ENCODE measurements at places on chromosomes 3 and 15. TPM values are rescaled to one million over a fixed set of nuclear protein-coding genes. Genes with fewer than 3 reads are reported as not detected.

- no peak overlapping the region for H3K4me3 ChIP-seq
- H3K27ac ChIP-seq: no peak overlapping the region
- no peaks in the 10 kb centered on the region for H3K27me3 ChIP-seq
- no peak for DNase-seq
Observed at GRCh38 chr15:77974098-77974414, 103.5 kb downstream of the TBC1D2B start.

NRG4 gene
- not detected for total RNA-seq

GRCh38 chr15:55170361-55170760, 26.4 kb downstream of the RSL24D1 start:
- H3K4me3 ChIP-seq: no peak overlapping the region
- no peaks in the 10 kb centered on the region for H3K27me3 ChIP-seq
- no peak overlapping the region for H3K27ac ChIP-seq
- no peaks in the 10 kb centered on the region for H3K36me3 ChIP-seq

GRCh38 chr15:78341057-78341987, 1.2 kb downstream of the CRABP1 start:
- H3K27ac ChIP-seq: no peak overlapping the region
- no peaks in the 10 kb centered on the region for H3K36me3 ChIP-seq
- no peaks in the 10 kb centered on the region for H3K4me1 ChIP-seq
- no peak overlapping the region for H3K4me3 ChIP-seq

DNA sequence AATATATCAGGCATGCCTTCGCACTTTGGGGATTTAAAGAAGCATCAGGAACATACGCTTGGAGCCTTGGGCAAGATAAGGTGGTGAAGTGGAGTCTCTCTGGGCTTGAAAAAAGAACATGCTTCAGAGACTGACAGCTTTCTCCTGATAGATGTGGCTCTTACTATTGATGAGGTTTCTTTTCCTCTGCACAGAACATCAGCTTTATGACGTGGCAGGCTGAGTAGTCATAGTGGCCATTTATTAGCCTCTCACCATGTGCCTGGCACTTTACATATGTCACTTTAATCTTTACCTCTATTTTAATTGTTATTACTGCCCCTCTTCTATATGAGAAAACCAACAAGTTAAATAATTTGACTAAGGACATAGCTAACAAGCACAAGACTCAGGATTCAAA, 19.0 kb upstream of the LRRC58 start:
- peaks cover 23% of the 10 kb centered on the region for H3K27me3 ChIP-seq
- no peak overlapping the region for H3K4me3 ChIP-seq
- H3K36me3 ChIP-seq: no peaks in the 10 kb centered on the region
- H3K4me1 ChIP-seq: peaks cover 3% of the 10 kb centered on the region
- H3K27ac ChIP-seq: no peak overlapping the region

- H3K36me3 ChIP-seq: peaks cover 69% of the 10 kb centered on the region
- DNase-seq: peak; percentile 37
- H3K4me1 ChIP-seq: peaks cover 78% of the 10 kb centered on the region
- peak overlapping the region; percentile 95 for H3K4me3 ChIP-seq
- H3K27me3 ChIP-seq: no peaks in the 10 kb centered on the region
Observed at GRCh38 chr3:108127301-108127988, 36.6 kb upstream of the CD47 start.

- DNase-seq: no peak
- no peaks in the 10 kb centered on the region for H3K27me3 ChIP-seq
- H3K4me3 ChIP-seq: no peak overlapping the region
Observed at GRCh38 chr3:121710347-121710746, 39.2 kb downstream of the GOLGB1 start.

GRCh38 chr3:129620828-129621559, 14.5 kb upstream of the PLXND1 start:
- H3K36me3 ChIP-seq: no peaks in the 10 kb centered on the region
- peaks cover 5% of the 10 kb centered on the region for H3K27me3 ChIP-seq
- DNase-seq: no peak
- no peak overlapping the region for H3K4me3 ChIP-seq
- no peak overlapping the region for H3K27ac ChIP-seq
- H3K4me1 ChIP-seq: no peaks in the 10 kb centered on the region

DNA sequence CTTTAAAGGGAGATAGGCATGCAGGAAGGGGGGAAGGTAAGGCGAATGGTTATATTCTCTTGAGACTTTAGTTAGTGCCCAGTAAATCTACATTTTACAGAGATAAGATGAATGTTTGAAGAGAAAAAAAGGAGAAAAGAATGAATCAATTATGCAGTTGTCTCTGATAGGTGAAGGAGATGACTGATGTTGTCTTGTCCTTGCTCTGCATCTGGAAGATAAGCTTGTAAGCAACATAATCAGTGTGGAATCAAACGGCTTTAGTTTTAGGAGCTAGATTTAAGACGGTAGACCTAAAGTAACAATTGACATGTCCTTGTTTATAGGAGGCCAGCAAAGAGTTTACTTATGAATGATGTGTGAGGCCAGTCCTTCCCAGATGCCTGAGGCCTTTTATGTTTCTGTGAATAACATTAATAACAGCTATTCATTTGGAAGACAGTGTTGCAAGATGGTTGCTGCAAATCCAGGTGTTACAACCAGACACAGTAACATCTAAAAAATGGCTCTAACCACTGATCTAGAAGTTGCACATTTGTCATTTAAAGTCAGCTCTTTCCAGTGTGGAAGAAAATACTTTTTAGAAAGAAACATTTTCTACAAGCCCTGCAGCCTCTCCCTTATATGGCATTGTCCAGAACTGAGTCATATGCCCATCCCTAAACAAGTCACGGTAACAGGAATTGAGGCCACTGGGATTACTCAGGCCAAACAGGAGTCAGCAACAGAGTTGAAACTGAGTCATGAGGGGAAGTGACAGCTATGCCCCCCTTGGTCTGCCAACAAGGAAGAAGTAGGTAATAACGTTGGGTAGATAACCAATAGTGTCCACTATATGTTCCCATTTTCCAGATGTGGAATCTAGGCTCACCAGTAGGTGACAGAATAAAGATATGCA, 77.5 kb upstream of the FBN1 start:
- no peaks in the 10 kb centered on the region for H3K27me3 ChIP-seq
- H3K27ac ChIP-seq: no peak overlapping the region
- H3K4me1 ChIP-seq: peaks cover 4% of the 10 kb centered on the region
- peaks cover 23% of the 10 kb centered on the region for H3K36me3 ChIP-seq
- H3K4me3 ChIP-seq: no peak overlapping the region
- DNase-seq: no peak

DNA sequence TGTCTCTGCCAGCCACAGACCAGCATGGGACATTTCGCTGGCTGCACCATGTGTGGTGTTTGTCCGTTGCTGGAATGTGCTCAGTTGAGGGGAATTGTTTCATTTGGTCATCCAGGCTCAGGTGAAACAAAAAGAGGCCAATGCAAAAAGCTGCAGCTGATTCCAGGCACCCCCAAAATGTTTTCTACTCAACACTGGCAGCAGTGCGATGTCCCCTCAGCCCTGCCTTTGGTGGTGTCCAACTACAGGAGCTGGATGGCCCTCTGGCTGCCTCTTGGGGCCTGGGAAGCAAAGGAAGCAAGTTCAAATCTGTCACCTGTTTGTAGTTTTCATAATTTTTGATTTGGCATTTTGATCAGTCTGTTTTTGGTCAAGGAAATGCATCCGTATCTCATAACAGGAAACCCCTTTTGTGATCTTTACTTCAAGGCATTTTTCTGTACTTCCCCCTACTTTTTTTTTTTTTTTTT, 141.8 kb downstream of the EEFSEC start:
- DNase-seq: no peak
- peaks cover 44% of the 10 kb centered on the region for H3K4me1 ChIP-seq
- H3K4me3 ChIP-seq: no peak overlapping the region
- H3K27ac ChIP-seq: peak overlapping the region; percentile 83
- no peaks in the 10 kb centered on the region for H3K27me3 ChIP-seq
- peaks cover 36% of the 10 kb centered on the region for H3K36me3 ChIP-seq

GRCh38 chr3:94524102-94524919, 461.4 kb downstream of the NSUN3 start:
- H3K4me3 ChIP-seq: no peak overlapping the region
- H3K4me1 ChIP-seq: no peaks in the 10 kb centered on the region
- no peaks in the 10 kb centered on the region for H3K36me3 ChIP-seq
- H3K27me3 ChIP-seq: no peaks in the 10 kb centered on the region

- no peak overlapping the region for H3K27ac ChIP-seq
- H3K4me1 ChIP-seq: no peaks in the 10 kb centered on the region
- no peak for DNase-seq
- peaks cover 22% of the 10 kb centered on the region for H3K27me3 ChIP-seq
- no peaks in the 10 kb centered on the region for H3K36me3 ChIP-seq
- no peak overlapping the region for H3K4me3 ChIP-seq
Observed at GRCh38 chr3:10833855-10834414, 17.9 kb downstream of the SLC6A11 start.

- peaks cover 33% of the 10 kb centered on the region for H3K36me3 ChIP-seq
- peak overlapping the region; percentile 56 for H3K4me3 ChIP-seq
- H3K27ac ChIP-seq: no peak overlapping the region
- no peak for DNase-seq
- no peaks in the 10 kb centered on the region for H3K27me3 ChIP-seq
Observed at GRCh38 chr3:10145685-10146084, 4.1 kb downstream of the VHL start.

TXNRD3 gene
- 4.1 TPM for total RNA-seq

NPAP1 gene
- not detected for total RNA-seq

- no peak for DNase-seq
- peaks cover 2% of the 10 kb centered on the region for H3K4me1 ChIP-seq
- no peaks in the 10 kb centered on the region for H3K36me3 ChIP-seq
- H3K27ac ChIP-seq: no peak overlapping the region
- no peaks in the 10 kb centered on the region for H3K27me3 ChIP-seq
- H3K4me3 ChIP-seq: no peak overlapping the region
Observed at GRCh38 chr3:13846716-13847570, 32.9 kb downstream of the WNT7A start.

DNA sequence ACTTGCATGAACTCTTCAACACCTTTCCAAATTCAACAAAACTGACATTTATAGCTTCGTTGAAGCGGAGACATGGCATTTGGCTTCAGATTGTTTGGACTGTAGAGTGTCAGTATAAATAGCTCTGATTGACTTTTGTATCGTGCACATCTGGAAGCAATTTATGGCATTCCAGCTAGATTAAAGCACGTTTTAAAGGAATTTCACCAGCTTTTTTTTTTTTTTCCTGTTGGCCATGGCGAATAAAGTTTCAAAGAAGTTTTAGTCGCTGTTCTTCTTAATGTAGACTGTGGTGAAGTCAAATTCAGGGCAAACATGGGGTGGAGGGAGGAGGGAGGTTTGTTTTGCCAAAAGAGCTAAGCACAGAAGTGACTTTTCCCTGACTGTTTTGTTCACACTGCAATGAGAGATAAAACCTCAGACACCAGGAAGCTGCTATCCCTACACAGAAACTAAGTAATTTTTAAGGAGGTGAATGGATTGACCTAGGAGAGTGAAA, 391.0 kb upstream of the RARB start:
- H3K4me1 ChIP-seq: no peaks in the 10 kb centered on the region
- no peaks in the 10 kb centered on the region for H3K36me3 ChIP-seq
- H3K27me3 ChIP-seq: no peaks in the 10 kb centered on the region
- no peak overlapping the region for H3K27ac ChIP-seq
- H3K4me3 ChIP-seq: no peak overlapping the region

ANKRD63 gene
- total RNA-seq: not detected

SV2B gene
- 0.08 TPM for total RNA-seq

THRB gene
- total RNA-seq: not detected

GRCh38 chr15:29556380-29556779, 265.9 kb downstream of the TJP1 start:
- H3K27ac ChIP-seq: no peak overlapping the region
- no peak for DNase-seq
- no peak overlapping the region for H3K4me3 ChIP-seq
- no peaks in the 10 kb centered on the region for H3K36me3 ChIP-seq
- no peaks in the 10 kb centered on the region for H3K4me1 ChIP-seq

GRCh38 chr15:82810061-82810889, 847 bp downstream of the WHAMM start:
- H3K36me3 ChIP-seq: peaks cover 28% of the 10 kb centered on the region
- no peaks in the 10 kb centered on the region for H3K27me3 ChIP-seq
- H3K4me3 ChIP-seq: peak overlapping the region; percentile 88
- DNase-seq: peak; percentile 47
- H3K27ac ChIP-seq: peak overlapping the region; percentile 95

- DNase-seq: peak; percentile 37
- no peak overlapping the region for H3K4me3 ChIP-seq
- H3K27me3 ChIP-seq: peaks cover 29% of the 10 kb centered on the region
Observed at GRCh38 chr15:29668120-29668602, 154.1 kb downstream of the TJP1 start.

DNA sequence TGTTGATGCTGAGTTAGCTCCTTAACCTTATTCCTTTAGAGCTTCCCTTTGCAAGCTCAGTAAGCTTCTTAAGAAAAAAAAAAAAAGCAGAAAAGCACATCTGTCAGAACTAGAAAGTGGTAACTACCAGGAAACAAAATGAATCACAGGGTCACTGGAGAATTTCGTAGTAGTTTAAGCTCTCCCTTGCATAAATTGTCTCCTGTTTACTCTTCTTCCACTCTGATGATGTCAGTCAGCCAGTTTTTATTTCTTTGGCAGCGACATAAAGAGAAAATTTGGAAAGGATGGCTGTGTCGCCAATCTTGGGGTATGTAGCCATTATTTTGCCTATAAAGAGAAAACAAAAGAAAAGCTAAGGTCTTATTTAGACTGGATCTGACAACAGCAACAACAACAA, 3.2 kb upstream of the GABRR3 start:
- peaks cover 6% of the 10 kb centered on the region for H3K4me1 ChIP-seq
- no peak for DNase-seq
- peaks cover 17% of the 10 kb centered on the region for H3K27me3 ChIP-seq
- H3K4me3 ChIP-seq: no peak overlapping the region

- no peak overlapping the region for H3K4me3 ChIP-seq
- no peak for DNase-seq
- peaks cover 13% of the 10 kb centered on the region for H3K27me3 ChIP-seq
- no peaks in the 10 kb centered on the region for H3K36me3 ChIP-seq
- H3K27ac ChIP-seq: no peak overlapping the region
Observed at GRCh38 chr15:98018761-98019351, 58.4 kb downstream of the ARRDC4 start.

- peak; percentile 30 for DNase-seq
- H3K4me3 ChIP-seq: no peak overlapping the region
- no peaks in the 10 kb centered on the region for H3K36me3 ChIP-seq
- peaks cover 3% of the 10 kb centered on the region for H3K4me1 ChIP-seq
Observed at GRCh38 chr3:12139111-12139511, 19.6 kb downstream of the TIMP4 start.

DNA sequence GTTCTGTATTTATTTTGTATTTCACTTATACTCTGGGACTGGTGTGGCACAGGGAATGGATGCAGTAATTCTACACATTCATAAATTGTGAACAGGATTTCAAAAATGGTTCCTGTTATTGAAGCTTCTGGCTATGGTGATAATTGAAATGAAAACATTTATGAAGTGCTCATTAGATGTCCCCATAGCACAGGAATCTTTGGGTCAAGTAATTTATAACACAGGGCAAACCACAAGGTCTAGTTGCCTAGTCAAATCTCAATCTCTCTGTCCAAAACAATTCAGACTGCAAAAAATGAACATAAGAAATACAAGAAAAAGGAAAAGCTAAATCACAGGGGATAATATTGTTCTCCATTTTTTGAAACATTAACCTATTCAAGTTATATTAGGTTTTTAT, 117.5 kb upstream of the PTPRG start:
- no peak for DNase-seq
- no peak overlapping the region for H3K4me3 ChIP-seq
- no peak overlapping the region for H3K27ac ChIP-seq
- no peaks in the 10 kb centered on the region for H3K36me3 ChIP-seq
